ENCODE measurements at places on chromosomes 6 and 20. TPM values are rescaled to one million over a fixed set of nuclear protein-coding genes. Genes with fewer than 3 reads are reported as not detected.

ASIP gene
- total RNA-seq = not detected

LYRM2 gene
- 14.6 TPM for total RNA-seq

UST gene
- total RNA-seq = 26.9 TPM

OLIG3 gene
- not detected for total RNA-seq

LAMA5 gene
- 61.6 TPM for total RNA-seq

LY6G6F gene
- not detected for total RNA-seq

MRPL2 gene
- total RNA-seq = 50.3 TPM

ADGRF4 gene
- total RNA-seq = 17.9 TPM

PFDN4 gene
- 47.4 TPM for total RNA-seq

UNC5CL gene
- total RNA-seq = 0.26 TPM

KCNK5 gene
- 0.26 TPM for total RNA-seq
